ENCODE measurements at places on chromosomes 6 and 20.

GRCh38 chr20:38830356-38830755, 24.9 kb downstream of the PPP1R16B start:
- no peak for DNase-seq

DNA sequence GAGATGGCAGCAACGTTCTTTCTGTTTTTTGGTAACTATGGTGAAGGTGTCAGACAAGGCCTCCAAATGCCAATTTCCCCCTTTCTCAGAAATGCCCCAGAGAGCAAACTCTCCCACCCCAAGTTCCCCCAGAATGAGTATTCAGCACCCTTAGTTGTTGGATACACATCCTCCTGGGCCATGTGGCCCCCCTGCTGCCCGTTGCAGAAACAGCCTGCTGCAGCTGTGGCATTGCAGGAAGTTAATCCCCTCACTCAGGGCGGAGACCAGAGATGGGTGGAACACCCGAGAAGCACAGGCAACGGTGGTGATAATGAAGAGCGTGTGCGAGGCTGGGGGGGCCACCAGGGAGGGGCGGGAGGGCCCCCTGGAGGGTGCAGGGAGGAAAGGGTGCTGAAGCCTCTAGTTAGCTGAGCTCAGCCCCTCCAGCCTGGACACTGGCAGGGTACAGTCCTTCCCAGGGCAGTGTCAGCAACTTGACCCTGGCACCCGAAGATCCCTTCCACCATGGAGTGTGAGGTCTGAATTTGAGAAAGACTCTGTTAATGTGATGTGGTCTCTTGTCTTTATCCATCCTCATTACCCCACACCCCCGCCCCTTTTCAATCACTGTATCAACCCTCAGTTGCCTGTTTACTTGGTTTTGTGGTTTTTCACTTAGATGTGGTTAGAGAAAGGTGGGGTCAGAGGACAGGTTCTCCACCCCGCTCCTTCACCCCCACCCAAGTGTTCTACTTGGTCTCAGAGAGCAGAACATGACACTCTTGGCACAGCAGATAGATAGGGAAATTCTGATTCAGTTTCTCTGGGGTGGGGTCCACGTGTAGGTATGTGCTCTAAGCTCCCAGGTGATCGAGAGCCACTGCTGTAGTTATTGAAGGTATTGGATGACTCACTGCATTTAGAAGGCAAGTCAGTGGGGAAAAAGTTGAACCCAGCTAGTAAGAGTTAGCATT, 208.8 kb upstream of the SUPT3H start:
- peak; percentile 84 for DNase-seq

GRCh38 chr20:58755766-58756449, 63.3 kb downstream of the NPEPL1 start:
- no peak for DNase-seq

DNA sequence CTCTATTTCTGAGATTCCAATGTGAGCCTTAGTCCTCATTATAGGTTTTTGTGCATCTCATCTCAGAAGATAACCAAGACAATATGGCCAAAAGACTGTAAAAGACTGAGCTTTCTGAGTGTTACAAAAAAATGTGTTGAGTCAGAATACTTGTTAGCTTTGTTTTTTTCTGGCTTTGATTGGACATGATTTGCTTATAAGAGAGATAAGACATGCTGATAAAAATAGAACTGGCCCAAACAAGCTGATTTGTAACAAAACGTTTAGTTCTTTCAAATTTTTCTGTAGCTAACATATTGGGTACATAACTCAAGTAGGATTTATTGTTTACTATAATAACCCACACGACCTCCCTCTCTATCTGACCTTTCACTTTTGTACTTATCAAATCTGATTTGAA, 32.9 kb downstream of the FILIP1 start:
- DNase-seq, result no peak
